Activated CD4-positive, alpha-beta T cell treated with anti-CD3 and anti-CD28 coated beads, Interleukin-2, amount 50 U/mL, for 4 hours (primary cell): ENCODE measurements at places on chromosomes 7 and 10.
A peak's percentile ranks its signal among the peaks of the same experiment; 100 is the strongest.

- DNase-seq, result no peak
These were observed 1013.1 kb downstream of the TYW1 start for GRCh38 chr7:68009716-68010115.

DNA sequence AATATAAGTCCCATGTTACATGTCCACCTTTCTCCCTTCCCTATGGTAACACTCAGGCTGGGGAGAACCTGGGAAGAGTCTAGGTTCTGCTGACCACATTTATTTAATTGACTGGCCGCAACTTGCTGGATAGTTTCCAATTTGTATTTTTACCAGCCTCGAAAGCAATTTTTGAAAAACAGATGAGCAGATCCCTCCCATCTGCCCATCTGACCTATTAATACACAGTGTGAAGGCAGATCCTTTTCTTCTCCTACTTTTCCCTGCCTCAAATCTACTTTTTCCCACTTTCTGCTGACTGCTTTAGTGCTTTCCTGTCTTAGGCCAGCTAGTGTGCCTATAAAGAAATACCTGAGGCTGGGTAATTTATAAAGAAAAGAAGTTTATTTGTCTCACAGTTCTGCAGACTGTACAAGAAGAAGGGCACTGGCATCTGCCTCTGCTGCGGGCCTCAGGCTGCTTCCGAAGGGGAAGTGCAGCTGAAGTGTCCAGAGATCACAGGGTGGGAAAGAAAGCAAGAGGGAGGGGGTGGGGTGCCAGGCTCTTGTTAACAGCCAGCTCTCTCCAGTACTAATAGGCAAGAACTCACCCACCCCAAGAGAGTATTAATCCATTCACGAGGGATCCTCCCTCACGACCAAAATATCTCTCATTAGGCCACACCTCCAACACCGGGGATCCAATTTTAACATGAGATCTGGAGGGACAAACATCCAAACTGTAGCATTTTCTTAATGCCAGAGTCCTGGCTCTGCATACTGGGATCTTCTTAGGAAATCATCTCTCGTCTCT is 336.0 kb upstream of the IGFBP3 start:
- no peak for DNase-seq

DNA sequence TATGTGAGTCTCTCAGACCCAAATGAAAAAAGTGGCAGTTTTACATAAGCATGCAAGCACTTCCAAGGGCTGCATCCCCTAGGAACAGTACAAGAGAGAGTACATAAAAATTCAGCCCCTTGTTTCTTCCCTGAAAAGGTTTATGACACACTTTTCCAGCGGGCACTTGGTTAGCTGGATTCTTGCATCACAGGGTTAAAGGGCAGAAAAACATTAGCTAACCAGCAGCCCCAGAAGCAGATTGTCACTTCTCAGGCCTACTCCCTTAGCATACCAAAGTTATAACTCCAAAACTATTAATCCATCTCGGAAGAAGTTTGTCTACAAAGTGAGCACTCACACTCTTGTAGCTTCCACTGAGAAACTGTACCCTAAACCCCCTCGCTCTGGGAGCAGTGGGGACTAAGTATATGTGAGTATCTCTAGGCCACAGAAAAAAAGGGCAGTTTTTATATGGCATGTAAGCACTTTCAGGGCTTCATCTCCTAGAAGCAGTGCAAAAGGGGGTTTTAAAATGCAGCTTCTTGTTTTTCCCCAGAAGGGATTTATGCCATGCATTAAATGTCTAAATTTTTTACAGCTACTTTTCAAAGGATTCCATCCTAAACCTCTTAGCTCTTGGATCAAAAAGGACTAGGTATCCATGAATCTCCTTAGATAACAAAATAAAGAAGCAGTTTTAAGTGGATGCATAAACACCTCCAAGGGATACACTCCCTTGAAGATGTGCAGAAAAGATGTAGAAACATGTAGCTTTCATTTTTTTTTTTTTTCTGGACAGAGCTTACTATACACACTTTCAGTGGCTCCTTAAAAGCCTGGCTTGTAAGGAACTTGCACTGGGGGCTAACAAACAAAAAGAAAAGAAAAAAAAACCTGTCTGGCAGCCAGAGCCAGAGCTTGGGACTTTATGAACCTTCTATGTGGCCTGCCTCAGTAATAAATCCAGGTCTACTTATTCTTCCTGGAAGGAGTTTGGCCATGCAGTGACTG is 956.7 kb downstream of the CCSER2 start:
- no peak for DNase-seq

DNA sequence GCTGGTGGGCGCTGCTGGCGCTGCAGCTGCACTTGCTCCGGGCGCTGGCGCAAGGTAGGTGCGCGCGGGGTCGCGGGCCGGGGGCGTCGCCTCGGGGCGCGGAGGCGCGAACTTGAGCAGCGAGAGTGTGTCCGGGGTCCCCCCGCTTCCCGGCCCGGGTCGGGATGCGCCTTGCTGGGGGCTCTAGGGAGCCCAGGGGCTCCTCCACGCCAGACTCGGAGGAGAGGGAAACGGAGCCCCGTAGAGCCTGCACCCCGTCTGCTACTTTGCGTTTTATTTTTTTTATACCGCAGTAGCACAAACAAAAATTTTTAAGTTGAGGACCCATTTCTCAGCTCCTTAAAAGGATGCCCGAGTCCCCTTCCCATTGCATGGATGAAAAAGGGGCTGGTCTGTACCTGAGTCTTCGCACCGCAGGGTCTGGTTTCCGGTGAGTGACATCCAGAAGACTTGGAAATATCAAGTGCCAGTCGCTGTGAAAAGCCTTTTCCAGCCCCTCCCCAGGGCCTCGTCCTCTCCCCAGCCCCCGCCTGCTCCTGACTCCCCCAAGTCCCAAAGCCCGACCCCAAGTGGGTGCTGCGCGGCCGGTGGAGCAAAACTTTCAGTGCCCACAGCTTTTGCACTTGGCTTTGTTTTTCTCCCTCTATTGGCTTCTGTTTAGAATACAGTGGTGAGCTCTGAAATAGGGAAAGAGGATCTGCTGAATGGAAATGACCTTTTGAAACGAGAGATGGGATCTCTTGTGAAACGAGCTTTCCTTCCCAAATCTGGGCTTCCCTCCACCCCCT is 973 bp downstream of the SDK1 start:
- no peak for DNase-seq

DNA sequence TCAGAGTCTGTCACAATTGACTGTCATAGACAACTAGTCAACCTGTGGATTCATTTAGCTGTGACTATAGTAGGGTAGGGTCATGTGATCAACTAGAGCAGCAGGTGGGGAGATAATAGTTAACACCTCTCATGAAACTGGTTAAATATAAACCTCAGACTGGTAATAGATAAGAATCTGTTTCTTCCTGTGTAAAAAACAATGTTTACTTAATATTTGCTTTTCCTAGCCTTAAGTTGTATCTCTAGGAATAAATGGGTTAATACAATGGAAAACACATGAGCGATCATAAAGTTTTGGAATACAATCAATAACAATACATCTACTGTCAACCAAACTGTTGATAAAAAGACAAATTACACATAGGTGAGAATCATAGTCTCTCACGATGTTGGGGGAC is 43.4 kb upstream of the ITGB8 start:
- DNase-seq, result no peak

DNA sequence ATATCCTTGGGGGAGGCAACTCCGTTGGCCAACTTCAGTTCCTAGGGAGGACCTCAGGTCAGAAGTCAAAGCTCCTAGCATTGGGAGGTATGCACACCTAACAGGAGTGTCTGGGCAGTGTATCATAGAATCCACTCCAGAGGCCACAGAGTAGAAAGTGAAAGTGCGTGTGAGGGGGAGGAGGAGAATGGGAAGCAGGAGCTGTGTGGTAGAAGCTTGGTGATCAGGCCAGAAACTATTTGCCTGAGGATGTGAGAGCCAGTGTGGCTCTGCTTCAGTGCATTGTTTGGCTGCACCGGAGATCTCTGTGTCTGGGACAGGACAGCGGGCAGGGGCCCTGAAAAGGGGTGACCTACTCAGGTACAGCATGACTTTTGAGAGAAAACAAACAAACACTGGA is 557.4 kb upstream of the VSTM2A start:
- DNase-seq, result no peak

DNA sequence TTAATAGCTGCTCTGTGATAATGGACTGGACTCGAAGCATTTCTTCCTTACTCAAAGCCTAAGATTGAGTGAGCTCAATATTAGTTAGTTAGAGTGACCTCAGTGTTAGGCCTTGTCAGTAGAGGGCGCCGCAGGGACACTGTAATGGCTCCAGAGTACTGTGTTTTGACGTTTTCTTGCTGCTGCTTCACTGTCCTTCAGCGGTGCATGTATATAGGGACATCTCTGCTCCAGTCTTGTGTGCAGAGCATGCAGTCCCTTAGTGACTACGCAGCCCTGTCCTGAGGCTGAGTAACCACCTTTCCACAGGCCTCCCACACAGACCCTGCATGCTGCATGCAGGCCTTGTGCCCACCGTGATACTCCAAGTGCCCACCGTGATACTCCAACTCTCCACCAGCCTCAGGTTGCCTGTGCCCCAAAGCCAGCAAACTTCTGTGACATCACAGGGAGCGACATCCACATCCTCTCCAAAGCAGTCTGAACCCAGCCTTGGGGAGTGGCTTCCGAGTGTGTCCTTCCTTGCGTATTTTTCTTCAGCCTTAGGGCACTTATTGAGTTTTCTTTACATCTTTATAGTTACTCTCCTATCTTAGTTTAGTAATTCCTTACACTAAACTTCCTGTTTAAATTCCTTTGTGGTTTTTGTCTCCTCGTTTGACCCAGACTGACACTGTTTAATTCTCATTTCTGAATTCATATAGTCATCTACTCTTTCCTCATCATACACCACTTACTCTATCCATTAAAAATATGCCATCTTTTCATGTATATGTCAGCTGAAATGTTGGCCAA is 118.2 kb downstream of the JAZF1 start:
- peak; percentile 21 for DNase-seq

DNA sequence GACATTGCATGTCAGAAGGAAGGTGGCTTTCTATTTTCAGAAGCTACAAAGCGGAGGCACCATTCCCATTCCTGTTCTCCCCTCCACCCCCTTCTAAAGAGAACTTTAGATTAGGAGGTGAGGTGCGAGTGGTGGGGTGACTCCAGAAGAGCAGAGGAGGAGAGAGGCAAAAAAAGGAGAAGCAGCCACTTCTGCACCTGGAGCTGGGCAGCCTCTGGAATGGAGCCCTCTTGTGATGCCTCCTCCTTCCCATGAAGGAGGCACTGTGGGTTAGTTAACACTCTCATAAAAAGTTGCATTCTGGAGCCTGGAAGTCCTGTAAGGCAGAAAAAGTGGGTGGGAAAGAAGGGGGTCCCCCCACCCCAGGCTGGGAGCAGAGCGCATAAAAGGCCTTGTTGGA is 4.8 kb downstream of the PTF1A start:
- no peak for DNase-seq

DNA sequence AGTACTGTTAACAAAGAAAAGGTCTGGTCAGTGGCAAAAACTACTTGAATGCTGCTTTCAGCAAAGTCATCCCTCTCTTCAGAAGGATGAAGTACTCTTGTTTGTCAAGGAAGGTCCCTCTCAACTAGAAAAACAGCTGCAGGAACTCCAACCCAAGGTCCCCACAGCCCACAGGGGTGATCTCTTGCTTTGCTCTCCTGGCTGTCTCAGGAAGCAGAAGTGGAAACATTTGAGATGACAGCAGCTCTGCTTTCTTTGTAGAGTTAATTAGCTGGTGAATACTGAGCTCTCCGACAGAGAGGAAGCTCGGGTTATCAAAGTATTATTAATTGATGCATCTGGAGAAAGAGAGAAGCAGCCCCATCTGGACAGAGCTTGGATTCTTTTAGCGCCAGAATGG is 25.4 kb upstream of the LRGUK start:
- no peak for DNase-seq

DNA sequence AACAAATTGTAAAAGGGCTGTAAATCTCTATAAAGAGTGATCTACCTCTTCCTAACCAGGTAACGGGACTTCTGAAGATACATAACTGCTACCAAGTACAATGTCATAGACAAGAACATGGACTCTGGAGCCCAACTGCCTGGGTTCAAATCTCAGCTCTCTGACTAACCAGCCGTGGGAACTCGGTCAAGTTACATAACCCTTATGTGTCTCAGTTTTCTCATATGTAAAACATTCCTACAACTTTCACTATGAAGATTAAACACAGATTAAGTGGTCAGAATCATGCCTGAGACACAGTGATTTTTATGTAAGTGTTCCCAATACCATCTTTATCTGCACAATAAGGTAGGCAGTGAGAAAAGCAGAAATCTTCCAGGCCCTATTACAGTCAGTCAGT is 52.6 kb downstream of the ITGB1 start:
- no peak for DNase-seq

DNA sequence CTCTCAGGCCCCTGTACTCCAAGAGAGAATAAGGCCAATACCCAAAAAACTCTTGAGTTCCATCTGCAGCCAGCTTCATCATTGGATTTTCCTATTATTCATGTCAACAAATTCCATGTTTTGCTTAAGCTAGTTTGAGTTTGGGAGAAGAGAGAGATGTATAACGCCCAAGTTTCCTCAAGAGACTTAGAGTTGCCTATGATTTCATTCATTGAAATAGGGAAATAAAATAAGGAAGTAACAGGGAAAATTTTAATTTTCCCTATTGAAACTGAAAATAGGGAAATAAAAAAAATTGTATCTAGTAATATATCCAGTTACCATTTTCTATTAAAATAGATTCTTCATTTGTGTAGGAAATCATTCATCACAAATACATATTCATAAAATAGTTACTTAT is 66.5 kb upstream of the SVIL start:
- DNase-seq, result no peak

- peak; percentile 30 for DNase-seq
These were observed 42.2 kb upstream of the HSPB1 start for GRCh38 chr7:76260171-76260703.

DNA sequence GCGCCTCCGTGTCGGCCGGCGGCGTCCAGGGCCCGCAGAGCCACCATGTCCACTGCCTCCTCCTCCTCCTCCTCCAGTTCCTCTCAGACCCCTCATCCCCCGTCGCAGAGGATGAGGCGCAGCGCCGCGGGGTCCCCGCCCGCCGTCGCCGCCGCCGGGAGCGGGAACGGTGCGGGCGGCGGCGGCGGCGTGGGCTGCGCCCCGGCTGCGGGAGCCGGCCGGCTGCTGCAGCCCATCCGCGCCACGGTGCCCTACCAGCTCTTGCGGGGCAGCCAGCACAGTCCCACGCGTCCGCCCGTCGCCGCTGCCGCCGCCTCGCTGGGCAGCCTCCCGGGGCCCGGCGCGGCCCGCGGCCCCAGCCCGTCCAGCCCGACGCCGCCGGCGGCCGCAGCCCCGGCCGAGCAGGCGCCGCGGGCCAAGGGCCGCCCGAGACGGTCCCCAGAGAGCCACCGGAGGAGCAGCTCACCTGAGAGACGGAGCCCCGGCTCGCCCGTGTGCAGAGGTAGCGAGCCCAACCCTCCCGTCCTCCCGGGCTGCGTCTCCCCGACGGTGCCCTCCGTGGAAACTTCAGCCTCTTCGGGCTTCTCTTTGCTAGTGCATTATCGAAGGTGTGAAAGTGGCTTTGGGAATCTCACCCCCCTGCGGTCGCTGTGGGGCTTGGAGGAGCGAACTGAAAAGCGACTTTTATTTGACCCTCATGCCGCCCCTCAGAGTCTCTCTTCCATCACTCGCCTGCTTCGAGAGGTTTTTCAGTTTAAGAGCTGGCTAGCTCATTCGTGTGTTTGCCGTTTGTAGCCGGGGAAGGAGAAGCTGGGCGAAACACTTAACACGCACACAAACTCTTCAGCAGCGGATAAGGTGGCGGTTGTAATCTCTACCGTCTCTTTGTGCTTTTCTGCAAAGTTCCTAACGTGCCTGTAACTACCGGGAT is 975 bp downstream of the GLCCI1 start:
- peak; percentile 29 for DNase-seq
